ENCODE measurements at places on chromosomes 2 and 18.

DNA sequence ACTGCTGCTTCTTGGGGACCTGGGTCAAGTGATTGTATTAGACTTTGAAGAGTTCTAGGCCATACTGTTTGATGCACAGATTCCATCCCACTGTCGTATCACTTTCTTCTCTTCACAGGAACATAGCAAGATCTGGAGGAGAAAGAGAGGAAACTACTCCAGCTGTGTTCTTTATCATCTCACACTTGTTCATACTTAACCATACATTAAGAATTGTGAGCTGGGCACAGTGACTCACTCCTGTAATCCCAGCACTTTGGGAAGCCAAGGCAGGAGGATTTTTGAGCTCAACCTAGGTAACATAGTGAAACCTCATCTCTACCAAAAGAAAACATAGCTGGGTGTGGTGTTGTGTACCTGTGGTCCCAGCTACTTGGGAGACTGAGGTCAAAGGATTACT, 111.7 kb downstream of the PARD3B start:
- no peak for DNase-seq

DNA sequence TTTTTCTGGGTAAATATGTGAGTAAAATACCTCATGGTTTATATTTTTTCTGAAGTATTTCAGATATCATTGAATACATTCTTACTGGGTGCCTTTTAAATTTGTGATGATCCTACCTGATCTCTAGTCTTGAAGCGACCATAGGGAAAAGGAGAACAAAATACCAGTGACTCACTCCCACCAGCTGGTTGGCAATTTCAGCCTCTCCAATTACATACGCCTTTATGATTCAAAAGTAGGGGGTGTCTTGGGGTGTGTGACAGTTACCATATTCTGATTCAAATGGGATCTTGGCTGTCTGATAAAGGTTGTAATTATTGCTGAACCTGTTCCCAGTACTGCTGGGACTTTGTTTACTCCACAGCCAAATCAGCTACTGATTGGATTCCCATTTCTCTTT, 175.9 kb upstream of the NXPH2 start:
- no peak for DNase-seq

DNA sequence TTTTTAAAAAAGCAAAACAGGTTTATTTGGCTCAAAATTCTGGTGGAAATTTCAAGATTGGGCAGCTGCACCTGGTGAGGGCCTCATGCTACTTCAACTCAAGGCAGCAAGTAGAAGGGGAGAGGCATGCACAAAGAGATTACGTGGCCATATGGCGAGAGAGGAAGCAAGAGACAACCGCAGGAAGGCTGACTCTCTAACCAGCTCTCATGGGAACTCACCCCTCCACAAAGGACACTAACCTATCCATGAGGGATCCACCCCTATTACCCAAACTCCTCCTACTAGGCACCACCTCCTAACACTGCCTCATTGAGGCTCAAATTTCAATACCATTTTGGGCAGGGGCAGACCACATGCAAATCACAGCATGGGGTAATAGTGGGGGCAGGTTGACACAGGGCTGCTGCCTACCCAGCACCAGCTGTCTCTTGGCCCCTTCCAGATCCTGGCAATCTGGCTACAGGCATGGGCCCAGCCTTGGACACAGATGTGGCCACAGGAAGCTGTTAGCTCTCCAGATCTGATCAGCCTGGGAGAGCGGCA, 2.0 kb upstream of the CAPN10 start:
- DNase-seq: peak; percentile 57

DNA sequence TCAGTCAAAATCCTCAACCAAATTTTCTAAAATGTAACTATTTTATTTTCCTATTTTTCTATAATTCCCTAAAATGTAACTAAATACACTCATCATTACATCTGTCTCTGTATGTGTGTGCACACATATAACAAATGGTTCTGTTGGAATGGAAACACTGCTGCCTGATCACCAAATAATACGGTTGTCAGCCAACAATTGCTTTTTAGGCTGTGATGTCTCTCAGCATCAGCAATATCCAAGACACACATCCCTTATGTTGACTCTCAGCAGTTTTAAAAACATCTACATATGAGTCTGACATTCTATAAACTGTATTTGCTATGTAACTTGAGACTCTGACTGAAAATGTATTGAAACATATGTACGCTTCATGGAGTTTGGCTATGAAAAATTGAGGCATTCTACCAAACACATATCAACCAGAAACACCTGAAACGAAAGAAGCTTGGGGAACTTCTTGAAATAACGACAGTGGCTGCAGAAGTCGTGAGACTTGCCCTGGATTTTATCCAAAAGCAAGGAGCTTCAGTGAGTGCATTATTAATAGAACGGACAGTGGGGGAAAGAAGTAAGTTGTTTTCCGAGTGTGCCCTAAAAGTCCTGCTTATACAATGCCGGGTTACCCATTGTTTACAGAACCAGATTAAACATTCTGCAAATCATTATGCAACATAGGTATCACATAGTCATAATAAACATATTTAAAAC, 110.2 kb upstream of the ITGB6 start:
- DNase-seq: no peak

DNA sequence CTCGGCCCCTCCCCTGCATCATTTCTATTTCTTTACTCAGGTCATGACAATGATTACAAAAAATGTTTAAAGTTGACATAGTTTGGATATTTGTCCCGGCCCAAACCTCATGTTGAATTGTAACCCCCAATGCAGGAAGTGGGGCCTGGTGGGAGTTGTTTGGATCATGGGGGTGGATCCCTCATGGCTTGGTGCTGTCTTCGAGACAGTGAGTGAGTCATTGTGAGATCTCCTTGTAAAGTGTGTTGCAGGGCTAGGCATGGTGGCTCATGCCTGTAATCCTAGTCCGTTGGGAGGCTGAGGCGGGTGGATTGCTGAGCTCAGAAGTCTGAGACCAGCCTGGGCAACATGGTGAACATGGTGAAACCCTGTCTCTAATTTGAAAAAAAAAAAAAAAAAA, 9.2 kb upstream of the MAP4K4 start:
- peak; percentile 68 for DNase-seq

GRCh38 chr2:28956415-28956826, 24.7 kb upstream of the TOGARAM2 start:
- DNase-seq: peak; percentile 65

- DNase-seq: peak; percentile 71
Observed at GRCh38 chr2:26692279-26692896, at the start of gene KCNK3. TSS of gene KCNK3 (plus strand) at chr2:26692722. CDS start at chr2:26692876, 154 bp downstream.

GRCh38 chr18:23300231-23300805, 152.8 kb upstream of the RIOK3 start:
- no peak for DNase-seq

DNA sequence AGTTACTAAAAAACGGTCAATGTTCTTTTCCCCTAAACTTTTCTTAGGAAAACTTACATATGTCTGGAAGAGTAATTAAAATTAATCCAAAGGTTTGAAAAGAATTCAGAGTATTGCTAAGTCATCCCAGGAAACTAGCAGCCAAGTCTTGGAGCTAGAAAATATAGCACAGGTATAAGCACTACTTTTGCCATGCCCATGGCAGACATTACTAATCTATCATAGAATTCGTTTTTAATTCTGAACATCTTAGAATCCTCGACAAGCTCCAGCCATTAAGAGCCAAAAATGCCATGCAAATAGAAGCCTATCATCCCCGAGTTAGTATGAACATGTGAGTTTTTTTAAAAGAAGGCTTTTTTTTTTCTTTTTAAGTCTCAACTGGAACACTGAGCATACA, 395.0 kb downstream of the ZEB2 start:
- no peak for DNase-seq

All from EH (cell line).